ENCODE measurements at places on chromosomes 1 and 21. TPM values are rescaled to one million over a fixed set of nuclear protein-coding genes. Genes with fewer than 3 reads are reported as not detected.

DNA sequence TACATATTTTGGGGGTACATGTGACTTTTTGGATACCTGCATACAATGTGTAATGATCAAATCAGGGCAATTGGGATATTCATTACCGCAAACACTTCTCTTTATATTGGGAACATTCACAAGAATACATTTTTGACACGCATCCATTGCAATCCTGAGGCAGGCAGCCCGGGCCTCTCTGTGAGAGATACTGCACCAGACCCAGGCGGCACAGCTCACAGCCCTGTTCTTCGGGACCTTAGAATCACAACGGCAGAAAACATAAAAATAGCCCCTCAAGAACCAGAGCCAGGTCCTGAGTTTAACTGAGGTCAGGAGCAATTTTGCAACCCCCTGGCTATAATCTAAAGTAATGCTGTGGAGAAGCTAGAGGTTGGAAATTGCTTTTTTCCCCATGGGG, 90.8 kb upstream of the PGBD5 start:
- DNase-seq: no peak

DNA sequence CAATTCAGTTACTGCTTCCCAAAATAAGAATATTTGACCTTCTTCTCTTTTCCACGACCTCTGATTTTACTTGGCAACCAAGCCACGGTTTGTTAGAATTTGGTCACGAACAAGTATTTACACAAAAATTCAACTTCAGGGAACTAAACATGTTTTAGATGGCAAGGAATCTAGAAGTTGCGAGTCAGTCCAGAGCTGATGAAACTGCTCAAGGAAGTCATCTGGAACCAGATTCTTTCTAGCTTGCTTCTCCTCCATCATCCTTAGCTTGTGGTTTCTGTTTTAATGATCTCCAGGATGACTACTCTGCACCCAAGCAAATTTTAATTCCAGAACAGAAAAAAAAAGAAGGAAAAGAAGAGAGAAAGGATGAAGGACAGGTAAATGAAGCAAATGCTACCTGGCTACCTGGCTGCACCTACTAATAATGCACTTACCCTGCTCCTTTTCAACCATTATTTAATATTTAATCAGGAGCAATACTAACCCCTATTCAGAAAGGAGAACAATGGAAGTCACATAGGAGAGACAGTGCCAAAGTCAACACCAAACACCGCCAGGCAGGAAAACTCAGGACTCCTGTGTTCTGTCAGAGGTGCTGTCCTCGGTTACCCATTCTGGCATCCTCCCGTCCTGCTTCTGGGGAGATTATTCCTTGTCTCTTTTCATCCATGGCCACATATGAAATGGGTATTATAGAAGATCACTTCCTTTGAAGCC, 54.2 kb upstream of the RGS7 start:
- DNase-seq: no peak

The RGS13 gene
- total RNA-seq: not detected

- DNase-seq: no peak
Observed at GRCh38 chr1:47699492-47700235, 261.8 kb downstream of the FOXD2 start.

GRCh38 chr21:45329261-45330074, 41.8 kb upstream of the POFUT2 start:
- DNase-seq: no peak

The UBE2U gene
- total RNA-seq: not detected

The FOXD3 gene
- not detected for total RNA-seq

DNA sequence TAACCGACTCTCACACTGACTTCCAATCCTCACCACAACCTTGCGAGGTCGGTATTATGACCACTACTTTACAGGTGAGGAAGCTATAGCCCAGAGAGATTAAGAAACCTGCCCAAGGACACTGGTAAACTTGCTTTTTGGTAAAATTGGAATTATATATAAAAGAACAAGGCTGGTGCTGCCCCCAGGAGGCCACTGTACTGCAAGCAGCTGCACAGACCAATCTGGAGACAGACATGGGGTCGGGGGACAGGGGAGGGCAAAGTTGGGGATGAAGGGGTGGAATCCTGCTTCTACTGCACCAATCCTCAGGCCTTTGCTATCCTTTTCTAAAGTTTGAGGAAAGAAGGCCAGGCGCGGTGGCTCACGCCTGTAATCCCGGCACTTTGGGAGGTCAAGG, 280.8 kb downstream of the SPATA17 start:
- DNase-seq: no peak

DNA sequence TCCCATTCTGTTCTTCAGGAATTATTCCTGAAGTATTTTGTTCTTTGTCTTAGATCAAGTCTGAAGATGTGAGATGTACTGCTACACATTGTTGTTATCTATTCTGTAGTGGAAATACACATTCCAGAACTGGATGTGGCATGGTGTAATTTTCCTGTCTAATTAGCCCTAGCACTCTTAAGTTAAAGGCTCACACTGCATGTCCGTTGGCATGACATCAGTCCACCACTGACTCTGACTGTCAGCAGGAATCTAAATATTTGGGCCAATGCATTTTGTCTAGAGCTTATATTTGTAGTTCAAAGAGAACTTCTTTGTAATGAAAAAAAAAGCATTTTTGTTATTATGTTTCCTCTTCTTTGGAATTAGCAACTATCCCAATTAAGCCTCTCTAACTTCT, 201.0 kb downstream of the S1PR1 start:
- DNase-seq: no peak

The ARMH1 gene
- not detected for total RNA-seq

- DNase-seq: peak; percentile 49
Observed at GRCh38 chr1:6414443-6414844, 5.3 kb downstream of the HES2 start.

All from HepG2 (cell line).